NCI-H2081 treated with DMSO at 0.1 percent for 48 hours (cell line): ENCODE measurements at places on chromosomes 12 and 14.

DNA sequence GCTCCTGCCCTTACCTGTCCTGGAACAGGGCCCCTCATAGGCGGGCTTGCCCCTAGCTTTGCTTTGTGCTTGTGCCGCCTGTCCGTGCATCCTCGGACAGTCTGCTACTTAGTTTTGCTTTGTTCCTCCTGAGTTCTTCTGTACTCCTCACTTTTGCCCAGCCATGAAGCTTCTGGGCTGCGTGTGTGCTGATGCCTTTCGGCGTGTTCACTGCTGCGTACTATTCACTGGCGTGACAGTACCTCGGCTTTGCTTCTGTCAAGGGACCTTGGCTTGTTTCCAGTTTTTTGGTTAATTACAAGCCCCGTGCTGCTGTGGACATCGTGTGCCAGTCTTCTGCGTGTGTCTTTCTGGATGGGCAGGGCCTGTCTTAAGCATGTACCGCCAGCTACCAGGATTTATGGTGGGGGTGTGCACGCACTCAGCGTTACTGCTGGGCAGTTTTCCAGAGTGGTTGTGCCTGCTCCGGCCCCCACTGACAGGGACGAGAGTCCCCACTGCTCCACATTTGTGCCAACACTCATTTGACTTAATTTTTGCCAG lies 2.5 kb downstream of the PACS2 start:
- DNase-seq: no peak

DNA sequence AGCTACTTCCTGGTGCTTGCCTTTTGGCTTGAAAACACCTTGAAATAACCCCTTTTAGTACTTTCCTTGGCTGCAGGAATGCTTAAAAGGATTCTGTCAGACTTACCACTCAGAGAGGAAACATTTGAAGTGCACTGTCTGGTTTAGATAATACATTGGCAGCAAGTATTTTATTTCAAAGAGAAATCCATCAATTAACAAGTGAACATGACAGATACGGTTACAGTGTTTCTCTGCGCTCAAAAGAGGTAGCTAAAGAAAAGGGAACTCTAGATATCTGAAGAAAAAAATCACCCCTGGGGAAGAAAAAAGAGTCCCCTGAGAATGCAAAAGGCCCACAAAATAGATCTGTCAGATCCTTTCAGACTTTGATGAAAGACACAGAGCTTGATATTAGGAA lies 421.9 kb downstream of the LRFN5 start:
- no peak for DNase-seq

DNA sequence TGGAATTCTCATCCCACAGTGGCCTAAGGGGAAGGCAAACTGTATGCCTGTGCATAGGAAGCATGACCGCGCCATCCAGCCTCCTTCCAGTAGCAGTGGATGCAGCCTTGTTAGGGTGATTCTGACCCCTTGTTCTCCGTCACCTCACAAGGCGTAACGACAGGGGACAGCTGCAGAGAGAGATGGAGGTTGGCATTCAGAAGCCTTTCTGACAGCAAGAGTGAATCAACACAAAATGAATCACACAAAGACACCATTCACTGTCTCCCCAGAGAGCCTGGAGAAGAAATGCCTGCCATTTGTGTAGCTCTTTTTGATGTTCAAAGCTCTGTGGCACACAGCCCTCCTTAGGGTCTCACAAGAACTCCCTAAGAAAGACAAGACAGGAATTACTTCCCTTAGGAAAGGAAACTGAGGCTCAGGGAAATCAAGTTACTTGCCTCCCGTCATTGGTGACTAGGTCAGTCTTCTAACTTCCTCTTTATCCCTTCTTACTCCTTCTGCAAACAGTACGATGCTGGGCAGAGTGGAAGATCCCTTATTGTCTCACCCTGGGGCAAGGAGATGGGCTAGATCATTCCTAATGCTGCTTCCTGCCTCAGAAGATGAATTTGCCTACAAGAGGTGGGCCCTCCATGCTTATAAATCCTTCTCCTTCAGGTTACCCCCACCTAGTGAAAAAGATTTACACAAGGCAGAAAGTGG lies 280.9 kb downstream of the CACNA1C start:
- DNase-seq: no peak

DNA sequence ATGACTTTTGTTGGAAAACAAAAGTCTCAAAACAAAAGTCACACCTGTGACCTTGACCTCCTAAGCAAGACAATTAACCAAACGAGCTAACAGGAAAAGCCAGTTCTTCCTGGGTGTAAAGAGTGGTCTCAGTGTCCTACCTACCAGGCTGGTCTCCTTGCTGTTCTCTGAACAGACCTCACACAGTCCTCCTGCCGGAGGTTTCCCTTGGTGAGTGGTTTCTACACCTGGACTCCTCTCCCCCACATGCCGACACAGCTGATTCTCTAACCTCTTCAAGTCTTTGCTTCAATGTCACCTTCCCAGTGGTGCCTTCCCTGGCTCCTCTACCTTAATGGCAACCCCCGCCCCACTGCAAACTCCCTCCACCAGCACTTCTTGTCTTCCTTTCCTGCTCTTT lies 238.6 kb downstream of the ZFP36L1 start:
- DNase-seq: no peak

GRCh38 chr12:112179341-112179740 lies 54.0 kb downstream of the TRAFD1 start:
- DNase-seq: no peak

- DNase-seq: no peak
These were observed 9.9 kb upstream of the KANSL2 start for GRCh38 chr12:48691826-48692487.

- DNase-seq: no peak
These were observed 32.5 kb upstream of the EMP1 start for GRCh38 chr12:13163868-13164635.

GRCh38 chr12:701896-702539 lies 38.8 kb upstream of the NINJ2 start:
- no peak for DNase-seq

GRCh38 chr12:93181409-93181965 lies 196.2 kb upstream of the NUDT4 start:
- DNase-seq: no peak

- no peak for DNase-seq
These were observed 624.9 kb upstream of the TBX3 start for GRCh38 chr12:115308918-115309317.

DNA sequence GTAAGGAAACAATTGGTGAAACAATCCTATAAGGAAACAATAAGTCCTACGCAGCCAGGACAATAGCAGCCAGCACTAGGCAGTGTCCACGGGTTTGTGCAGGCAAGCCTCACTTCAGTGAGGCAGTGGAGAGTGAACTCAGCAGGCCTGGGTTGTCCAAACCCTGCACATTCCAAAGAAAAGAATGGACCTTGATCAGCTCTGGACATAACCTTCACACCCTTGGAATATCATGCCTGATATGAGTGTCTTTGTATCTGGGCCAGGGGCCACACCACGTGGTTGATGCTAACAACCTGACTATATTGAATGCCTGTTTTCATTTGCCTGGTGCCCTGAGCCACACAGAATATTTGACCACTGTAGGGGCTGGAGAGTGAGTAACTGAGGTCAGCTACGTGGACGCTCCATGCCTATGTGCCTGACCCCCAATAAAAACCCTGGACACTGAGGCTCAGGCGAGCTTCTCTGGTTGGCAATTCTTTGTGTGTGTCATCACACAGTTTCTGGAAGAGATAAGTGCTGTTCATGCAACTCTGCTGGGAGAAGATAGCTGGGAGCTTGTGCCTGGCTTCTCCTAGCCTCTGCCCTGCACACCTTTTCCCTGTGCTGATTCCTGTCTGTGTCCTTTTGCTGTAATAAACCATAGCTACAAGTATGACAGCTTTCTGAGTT lies 81.4 kb upstream of the NCOR2 start:
- no peak for DNase-seq
